ENCODE measurements at places on chromosomes 4 and X. TPM values are rescaled to one million over a fixed set of nuclear protein-coding genes. Genes with fewer than 3 reads are reported as not detected.
A peak's percentile ranks its signal among the peaks of the same experiment; 100 is the strongest.

RAB33B gene
- total RNA-seq, result 7.1 TPM

DNA sequence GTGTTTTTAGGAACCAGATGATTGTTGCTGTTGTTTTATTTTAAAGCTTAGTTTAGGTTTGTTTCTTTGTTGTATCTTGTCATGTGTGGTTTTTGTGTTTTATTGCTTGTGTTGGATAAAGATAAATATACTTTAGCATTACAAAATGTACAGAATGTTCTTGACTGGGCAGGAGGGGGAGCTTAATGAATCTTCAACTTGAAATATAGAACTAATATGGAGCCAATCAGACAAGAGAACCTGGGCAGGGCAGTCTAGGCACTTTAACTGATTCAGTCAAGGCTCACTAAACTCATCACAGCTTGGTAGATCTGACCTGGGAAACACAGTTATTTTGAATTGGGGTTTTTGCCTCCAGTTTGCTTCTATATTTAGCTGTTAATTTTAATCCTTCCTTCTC lies 304.2 kb downstream of the ARHGAP24 start:
- no peak for DNase-seq

DNA sequence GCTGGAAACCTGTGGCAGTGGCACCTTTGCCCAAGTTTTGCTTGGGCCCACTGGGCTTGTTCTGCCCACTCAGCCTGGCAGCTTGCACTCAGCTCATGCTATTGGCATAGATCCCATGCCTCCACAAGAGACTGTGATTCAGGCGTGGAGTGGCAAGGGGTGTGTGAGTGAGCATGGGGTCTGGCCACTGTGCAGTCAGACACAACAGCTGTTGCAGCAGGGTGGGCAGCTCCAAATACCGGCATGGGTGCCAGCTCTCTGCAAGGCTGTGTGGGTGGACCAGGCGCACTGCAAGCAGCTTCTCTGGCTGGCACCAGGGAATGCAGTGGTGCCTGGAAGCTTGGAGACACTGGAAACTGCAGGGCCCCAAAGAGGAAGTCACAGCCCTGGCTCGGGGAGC lies 27.4 kb upstream of the DIPK2B start:
- DNase-seq, result no peak

DNA sequence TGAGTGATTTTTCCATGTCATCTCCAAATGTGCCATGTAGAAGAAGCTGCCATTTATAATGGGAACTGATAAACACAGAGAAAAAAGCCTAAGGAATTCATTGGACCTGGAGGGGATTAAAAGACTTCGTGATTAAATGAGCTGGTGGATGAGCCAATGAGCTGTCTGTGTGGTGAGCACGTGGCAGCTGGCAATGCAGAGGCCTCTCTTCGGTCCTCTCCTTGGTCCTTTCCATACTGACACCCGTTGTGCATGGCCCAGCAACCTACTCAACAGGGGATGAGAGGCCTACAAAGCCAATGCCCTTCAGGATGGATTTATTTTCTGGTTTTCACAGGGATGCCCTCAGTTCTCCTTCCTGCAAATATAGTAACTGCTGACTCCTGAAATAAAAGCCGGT lies 87.7 kb upstream of the STS start:
- DNase-seq, result no peak

CACNA1F gene
- total RNA-seq, result not detected

- DNase-seq, result peak; percentile 28
These were observed 9.9 kb downstream of the ASMTL start for GRCh38 chrX:1442724-1443367.

- no peak for DNase-seq
These were observed 172.3 kb downstream of the SHOX start for GRCh38 chrX:802846-803245.

- no peak for DNase-seq
These were observed 122.6 kb upstream of the PLAC1 start for GRCh38 chrX:134780908-134781307.

GAGE12H gene
- total RNA-seq, result not detected

DNA sequence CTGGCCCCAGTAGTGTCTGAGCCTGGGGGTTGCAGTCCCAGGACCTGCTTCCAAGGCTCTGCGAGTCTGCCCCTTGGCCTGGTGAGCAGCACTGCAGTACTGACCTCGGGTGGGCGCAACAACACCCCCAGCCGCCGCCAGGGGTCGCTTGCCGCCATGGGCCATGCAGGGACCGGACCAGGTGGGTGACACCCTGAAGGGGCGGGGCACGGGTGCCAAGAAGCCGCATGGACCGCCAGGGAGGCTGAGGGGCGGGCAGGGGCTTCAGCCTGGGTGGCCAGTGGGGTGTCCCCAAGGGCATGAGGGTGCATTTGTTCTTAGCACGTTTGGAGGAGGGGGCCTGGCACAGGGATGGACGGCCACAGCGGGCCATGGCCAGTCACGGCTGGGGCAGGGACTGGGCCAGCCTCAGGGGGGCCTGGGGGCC lies 25.0 kb downstream of the TACC3 start:
- peak; percentile 93 for DNase-seq

NSG1 gene
- 0.16 TPM for total RNA-seq

GCNA gene
- 1.3 TPM for total RNA-seq

Data from mesenteric fat pad (tissue), 1 donor.